ENCODE measurements at places on chromosomes 11 and 22.

- DNase-seq: no peak
Measured at GRCh38 chr11:78685156-78685555, 110.5 kb upstream of the NARS2 start.

- no peak for DNase-seq
Measured at GRCh38 chr11:102111011-102111786, 952 bp downstream of the YAP1 start.

DNA sequence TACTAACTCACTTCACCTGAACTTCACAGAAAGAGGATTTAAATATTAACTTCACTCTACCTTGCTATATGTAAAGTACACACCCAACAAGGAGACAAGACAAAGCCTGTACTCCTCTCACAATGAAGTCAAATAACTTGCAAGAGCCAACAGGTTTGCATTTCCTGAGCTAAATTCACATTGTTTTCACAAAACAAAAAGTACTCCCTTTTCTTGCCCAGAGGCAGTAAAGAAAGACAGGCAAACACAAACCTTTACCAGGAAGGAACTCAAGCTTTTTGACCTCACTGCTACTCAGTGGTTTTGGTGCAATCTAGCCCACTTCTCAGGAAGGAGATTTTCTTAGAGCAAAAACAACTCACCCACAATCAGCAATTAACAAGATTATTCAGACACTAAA is 15.7 kb downstream of the USP28 start:
- no peak for DNase-seq

- DNase-seq: peak; percentile 55
Measured at GRCh38 chr11:82867495-82868082, 32.6 kb downstream of the PRCP start.

GRCh38 chr11:96227244-96227643 is 115.8 kb downstream of the MAML2 start:
- DNase-seq: no peak

GRCh38 chr11:46942172-46942571 is 5.6 kb downstream of the CSTPP1 start:
- DNase-seq: no peak

- DNase-seq: no peak
Measured at GRCh38 chr11:134742956-134743819, 331.1 kb upstream of the B3GAT1 start.

- no peak for DNase-seq
Measured at GRCh38 chr22:29313126-29313575, 2.3 kb downstream of the RASL10A start.

DNA sequence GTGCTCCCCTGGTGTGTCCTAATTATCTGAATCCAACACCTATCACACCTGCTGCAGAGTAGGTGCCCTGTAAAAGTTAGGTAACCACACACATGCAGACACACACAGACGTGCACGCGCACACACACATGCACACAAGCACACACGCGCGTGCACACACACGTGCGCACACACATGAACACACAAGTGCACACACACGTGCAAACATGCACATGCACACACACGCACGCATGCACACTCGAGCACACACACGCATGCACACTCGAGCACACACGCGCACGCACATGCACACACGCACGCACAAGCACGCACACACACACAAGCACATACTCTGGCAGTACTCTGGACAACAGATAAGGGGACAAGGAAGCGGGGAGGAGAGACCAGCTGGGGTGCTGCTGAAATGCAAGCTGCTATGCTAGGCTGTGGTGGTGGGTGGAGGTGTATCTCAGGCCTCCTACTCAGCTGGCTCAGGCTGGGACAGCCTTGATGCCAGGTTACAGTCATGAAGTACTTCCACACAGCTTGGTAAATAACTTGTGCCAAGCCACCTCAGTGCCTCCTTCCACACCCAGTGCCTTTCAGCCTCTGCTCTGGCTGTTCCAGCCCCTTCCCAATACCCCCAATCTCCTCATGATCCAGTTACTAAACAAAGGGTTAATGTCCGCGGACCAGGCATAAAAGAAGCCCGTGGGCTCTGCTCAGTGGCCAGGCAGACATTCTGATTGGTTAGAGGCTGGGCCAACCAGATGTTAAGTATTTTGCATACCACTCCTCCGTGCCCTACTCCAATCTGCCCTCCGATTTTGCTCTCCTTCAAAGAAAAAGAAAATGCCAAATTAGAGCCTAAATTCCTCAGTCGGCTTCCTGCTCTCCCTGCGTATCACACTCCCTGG is 374.1 kb downstream of the TENM4 start:
- DNase-seq: no peak

DNA sequence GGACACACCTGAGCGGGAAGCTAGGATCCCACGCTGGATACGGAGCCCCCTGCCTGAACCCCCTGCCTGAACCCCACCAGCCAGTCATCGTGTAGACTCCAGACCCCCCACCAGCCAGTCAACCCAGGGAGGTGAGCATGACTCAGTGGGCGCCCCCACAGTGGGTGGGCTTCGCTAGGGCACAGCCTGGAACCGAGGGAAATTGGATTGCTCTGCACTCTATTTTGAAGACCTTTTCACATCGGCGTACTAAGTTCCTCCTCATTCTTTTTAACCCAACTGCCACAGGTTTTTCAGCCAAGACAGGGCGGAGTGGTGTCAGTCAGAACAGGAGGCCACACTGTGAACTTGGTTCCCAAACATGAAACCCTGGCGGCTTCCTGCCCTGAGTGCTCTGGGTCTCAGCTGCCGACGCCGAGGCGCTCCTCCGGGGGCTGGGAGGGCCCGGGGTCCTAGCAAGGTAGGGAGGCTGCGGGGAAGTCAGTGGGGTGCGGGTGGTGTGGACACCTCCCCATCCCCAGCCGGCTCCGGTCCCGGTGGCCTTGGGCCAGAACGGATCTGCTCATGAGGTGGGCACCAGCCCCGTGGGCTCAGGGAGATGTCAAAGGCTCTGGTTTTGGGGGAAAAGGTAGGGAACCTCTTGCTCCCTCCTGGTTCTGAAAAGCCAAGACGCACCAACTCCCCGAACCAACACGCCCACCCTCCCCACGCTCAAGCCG is 57.0 kb downstream of the BRD1 start:
- DNase-seq: no peak

DNA sequence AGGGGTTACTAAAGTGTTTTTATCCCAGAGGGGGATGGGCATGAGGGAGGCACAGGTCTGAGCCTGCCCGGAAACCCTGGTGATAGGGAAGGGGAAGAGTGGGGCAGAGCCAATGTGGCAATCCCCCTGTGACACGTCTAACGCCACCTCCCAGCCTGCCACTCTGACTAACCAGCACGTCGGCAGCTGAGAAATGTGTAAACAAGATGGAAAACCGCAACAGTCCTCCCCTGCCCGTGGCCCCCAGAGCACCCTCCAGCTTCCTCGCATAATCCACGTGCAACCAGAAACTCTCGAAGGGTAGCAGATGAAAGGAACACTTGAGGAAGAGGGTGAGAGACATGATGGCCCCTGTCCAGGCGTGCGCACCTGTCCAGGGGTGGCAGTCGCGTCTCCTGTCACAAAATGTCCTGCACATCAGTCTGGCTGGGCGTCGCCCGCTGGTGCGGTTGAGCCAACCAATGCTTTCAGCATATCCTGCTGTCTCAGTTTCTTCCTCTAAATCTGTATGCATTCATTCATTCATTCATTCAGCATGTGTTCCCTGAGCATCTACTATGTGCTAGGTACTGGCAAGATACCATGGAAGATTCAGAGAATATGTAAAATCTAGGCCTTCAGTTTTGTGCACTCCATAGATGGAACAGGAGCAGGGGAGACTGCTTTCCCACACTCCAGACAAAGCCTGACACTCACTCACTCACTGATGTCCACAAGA is 4.5 kb downstream of the TMPRSS4 start:
- DNase-seq: no peak

DNA sequence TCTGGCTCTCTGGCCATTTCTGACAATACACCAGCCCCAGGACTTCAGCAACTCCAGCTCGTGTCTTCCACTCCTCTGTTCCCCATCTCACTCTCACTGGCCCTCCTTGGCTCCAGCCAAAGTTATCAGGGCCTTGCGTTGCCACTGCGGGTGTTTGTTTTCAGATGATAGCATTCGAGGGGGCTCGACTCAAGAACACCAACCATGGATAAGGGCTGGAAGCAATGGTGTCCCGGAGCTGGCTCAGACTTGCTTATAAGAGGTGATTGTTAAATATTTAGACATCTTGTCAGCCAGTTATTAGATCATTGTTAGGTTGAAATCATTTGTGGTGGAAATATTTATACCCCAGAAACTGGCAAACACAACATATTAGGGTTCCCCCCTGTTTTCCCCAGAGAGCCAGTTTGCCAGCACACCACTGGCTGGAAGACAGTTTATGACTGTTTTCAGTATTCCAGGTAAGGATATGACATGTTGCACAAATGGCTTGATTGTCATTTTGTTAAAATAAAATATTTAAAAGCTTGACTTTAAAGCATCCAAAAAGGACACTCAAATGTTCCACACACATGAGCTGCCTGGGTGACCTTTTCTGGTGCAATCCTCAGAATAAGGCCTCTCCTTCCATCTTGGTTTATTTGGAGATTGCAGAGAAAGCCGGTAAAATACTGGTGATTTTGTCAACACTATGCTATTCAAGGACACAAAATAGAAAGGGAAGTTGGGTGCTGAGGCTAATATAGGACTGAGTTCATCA is 98.3 kb downstream of the FBXO7 start:
- DNase-seq: no peak

- DNase-seq: no peak
Measured at GRCh38 chr11:125950696-125951651, 5.1 kb downstream of the VSIG10L2 start.

GRCh38 chr11:27640954-27641353 is 59.3 kb downstream of the BDNF start:
- DNase-seq: no peak

Data from stimulated activated CD4-positive, alpha-beta T cell treated with anti-CD3 and anti-CD28 coated beads, Interleukin-1b, Interleukin-23, amount 100 ng/mL, for 4 hours (primary cell).